Stimulated activated CD8-positive, alpha-beta memory T cell treated with anti-CD3 and anti-CD28 coated beads, Interleukin-2, amount 100 ng/mL, for 48 hours (primary cell): ENCODE measurements at places on chromosomes 13 and 19.

DNA sequence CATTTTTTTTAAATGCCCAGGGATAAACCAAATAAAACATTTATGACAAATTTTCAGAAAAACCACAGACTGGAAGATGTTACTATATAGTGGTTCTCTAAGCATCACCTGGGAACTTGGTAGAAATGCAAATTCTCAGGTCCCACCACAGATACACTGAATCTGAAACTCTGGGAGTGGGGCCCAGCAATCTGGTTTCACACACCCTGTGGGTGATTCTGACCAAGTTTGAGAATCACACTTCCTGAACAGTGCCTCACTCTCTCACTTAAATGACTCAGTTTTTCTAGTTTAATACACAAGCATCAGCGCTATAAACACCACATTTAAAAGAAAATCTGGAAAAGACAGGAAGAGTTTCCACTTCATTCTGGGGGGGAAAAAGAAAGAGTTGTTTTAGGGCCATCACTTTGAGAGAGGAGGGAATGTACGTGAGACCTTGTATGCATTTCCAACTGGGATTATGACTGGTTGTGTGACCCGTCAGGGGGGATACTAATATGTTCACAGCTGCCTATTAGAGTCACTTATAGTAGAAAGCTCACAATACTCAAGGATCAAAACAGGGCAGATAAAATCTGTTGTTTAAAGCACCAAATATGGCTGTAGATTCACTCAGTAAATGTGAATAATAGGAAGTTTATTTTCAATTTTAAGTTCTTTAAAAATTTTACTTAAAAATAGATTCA, 567.7 kb downstream of the GPC6 start:
- DNase-seq, result peak; percentile 39

- DNase-seq, result no peak
Observed at GRCh38 chr13:27489456-27489855, 39.1 kb upstream of the MTIF3 start.

DNA sequence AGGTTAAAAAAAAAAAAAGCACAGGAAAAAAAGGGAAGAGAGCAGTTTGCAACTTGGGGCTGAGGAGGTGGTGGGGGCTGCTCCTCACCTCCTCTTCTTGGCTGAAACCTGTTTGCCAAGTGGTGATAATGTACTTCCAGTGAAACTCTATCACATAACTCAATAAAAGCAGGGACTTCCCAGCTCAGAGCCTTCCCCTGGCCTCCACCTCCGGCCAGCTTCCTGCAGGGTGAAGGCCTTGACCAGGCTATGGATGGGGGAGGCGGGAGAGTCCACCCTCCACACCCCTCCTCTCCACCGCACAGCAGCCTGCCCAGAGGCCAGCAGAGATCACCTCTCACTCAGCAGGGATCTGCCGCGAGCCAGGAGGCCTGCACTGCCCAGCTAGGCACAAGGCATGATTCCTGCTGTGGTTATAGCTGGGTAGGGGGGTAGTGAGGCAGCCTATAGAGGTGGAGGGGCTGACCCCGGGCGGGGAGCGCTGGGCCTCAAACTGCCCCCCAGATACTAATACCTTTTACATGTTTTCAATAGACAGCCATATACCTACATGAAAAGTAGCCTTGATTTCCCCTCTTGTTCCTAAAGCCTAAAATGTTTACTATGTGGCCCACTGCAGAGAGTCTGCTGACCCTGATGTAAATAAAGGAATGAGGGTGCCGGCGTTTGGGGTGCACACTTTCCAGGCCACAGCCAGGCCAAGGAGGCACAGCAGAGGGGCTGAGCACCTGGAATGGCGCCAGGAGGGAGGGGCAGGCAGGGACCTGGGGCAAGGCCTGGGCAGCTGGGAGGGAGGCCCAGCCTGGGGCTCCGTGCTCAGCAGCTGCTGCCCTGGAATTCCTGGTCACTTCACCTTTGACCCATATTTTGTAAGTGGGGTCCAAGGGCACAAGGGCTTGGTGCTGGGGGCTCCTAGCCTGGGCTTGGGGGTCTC, 10.3 kb downstream of the ZNF787 start:
- DNase-seq, result no peak

- DNase-seq, result no peak
Observed at GRCh38 chr19:35693422-35693821, 10.9 kb upstream of the ZBTB32 start.

GRCh38 chr13:44577236-44578066, 1.3 kb upstream of the TSC22D1 start:
- DNase-seq, result peak; percentile 91
